NCI-H226 (cell line): ENCODE measurements at places on chromosomes 6 and 20.

DNA sequence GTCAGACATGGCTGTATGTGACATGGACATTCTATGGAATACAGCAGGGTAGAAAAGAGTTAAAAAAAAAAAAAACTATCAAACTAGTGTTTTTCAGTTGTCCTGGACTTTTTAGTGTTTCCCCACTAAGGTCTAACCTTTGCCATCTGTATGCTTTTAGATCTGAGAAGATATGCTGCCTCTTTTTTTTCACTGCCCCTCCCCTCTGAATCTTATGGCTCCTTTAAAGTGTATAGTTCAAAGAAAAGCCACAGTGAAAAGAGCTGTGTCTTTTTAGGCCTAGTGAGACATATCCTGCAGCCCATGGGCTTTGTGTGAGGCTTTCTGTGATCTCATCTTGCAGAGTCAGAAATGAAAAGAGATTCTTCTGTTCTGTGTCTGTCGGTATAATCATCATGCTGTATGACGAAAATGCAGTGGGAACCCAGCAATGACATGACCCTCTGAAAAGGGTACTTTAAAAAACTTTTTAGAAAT, 29.3 kb downstream of the ADGRG6 start:
- DNase-seq: no peak

- DNase-seq: peak; percentile 70
Measured at GRCh38 chr6:31558631-31559500, 11.5 kb downstream of the NFKBIL1 start.

GRCh38 chr20:54485631-54486030, 10.2 kb downstream of the DOK5 start:
- no peak for DNase-seq

DNA sequence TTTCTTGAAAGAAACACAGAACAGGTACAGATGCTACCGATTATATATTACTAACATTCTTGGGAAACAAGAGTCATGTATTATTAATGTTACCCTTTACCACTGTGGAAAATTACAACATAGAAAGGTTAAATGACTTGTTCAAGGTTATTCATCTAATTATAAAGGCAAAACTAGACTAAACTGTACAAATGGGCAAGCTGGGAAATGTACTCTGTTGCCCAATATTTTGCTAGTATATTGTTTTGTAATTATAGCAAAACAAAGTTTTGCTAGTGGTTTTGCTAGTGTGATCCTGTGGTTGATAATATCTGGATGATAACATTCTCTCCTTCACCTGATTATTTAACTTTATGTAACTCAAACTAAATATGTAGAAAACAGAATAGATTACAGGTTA, 96.5 kb downstream of the TINAG start:
- DNase-seq: no peak

DNA sequence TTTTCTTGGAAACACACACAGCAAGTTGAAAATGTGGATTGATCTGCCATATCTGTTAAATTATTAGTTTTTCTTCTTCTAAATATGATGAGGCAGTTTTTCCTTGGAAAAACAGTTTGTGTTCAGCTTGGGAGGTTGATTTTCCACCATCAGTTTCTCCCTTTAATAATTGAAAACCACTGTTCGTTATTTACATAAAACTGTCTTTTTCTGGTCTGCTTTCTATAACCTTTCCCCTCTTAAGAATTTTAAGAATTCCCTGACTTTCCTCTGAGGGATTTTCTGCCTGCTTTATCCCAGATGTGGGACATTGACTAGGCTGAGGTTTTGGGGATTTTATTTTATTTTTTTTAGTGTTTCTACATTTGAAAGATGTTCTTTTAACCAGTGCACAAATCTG, 27.2 kb downstream of the DSE start:
- no peak for DNase-seq

- no peak for DNase-seq
Measured at GRCh38 chr6:41687501-41688175, 47.8 kb downstream of the TFEB start.

DNA sequence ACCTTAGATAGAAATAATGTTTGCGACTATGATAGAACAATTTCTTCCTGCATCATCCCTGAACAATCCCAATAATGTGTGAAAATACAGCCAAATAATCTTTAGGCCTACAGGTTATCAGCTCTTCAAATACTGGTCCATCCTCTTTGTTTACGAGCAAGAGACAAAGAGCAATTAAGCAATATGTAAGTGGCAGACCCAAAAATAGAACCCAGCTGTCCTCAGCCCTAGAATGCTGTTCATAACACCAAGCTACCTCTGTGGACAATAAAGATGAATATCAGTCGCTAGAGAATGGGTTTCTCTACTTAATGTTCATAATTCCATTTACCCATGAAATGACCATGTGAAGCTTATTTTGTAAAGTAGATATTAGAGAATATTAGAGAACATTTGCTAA, 28.4 kb upstream of the OSTM1 start:
- DNase-seq: no peak

DNA sequence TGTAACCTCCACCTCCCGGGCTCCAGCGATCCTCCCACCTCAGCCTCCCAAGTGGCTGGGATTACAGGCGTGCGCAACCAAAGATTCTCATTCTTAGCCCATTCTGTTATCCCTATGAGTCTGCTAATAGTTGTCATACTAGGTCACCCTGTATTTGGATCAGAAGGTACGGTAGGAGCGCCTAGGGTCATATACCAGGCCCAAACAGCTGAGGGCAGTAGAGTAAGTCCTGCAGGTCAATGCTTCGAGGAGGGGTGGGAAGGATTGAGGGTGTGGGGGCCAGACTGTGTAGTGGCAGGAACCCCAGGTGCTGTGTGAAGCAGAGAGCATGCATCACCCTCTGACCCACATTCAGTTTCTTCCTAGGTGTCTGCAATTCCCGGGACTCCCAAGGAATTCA, 22.7 kb upstream of the POU5F1 start:
- DNase-seq: no peak

- DNase-seq: no peak
Measured at GRCh38 chr6:135030056-135030473, 24.6 kb downstream of the HBS1L start.

DNA sequence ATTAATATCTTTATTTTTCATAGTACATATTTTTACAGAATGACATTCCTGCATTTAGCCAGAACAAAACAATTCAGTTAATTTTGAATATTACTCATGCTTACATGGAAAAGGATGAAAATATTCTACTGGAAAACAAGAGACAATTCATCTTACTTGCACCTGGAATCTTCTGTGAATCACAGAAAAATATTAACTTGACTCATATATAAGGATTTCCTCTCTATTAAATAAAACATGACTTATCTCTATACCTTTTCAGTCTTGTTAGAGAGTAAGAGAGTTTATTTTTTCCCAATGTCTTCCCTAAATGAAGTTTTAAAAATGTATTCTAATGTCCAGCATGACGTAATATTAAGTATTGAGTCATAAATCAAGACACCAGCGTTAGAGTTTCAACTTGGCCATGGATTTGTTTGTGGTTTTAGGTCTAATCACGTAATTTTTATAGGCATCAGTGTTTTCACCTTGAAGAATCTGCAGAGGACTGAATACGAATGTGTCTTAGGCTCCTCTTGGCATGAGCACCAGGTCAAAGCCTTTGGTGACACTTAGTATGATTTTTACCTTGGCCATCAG, 445.1 kb upstream of the JAG1 start:
- no peak for DNase-seq

DNA sequence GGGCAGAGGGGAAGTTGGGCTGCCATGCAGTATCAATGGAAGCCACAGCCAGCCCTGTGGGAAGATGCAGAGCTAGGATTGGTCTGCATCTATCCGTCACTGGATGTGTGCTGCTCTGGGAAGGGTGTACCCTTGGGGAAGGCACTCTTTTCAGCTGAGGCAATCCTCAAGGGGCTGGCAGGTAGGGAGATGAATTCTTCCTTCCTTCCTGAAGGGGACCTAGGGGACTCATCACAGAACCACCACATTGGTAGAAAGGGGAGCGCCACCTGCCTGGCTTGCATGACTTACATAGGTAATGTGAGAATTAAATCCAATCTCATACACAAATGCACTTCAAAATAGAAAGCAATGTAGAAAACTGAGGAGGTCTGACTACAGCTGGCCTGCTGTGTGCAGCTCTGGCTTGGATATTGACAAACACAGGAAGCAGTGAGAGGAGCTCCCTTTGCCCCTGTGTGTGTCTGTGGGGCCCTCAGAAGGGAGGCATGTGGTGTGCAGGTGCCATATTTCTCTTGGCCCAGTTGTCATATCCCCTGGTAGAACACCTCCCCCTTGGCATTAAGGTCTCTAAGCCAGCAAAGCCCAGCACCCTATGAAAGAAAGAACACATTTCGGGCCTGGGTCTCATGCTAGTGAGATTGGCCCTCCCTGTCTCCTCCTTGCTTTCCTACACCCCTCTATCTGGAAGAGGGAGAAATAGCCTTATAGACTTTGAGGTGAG, 260.3 kb upstream of the MOCS1 start:
- no peak for DNase-seq

GRCh38 chr6:43052842-43053544, 658 bp downstream of the CUL7 start:
- no peak for DNase-seq

DNA sequence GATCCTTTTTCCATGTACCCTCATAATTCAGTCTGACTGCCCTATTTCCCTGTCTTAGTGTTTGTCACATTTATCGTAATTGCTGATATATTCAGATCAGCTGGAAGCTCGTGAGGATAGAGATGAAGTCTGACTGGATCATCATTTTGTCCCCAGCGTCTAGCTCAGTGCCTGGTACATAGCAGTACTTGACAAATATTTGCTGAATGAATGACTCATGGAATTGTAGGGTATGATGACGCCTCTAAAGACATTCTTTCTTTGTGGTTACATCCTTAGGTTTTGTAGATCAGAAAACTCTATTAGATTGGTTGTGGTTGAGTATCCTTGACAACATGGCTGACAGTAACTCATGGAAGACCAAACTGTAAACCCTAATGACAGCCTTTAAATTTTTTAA, 68.9 kb downstream of the MTHFD1L start:
- peak; percentile 75 for DNase-seq

DNA sequence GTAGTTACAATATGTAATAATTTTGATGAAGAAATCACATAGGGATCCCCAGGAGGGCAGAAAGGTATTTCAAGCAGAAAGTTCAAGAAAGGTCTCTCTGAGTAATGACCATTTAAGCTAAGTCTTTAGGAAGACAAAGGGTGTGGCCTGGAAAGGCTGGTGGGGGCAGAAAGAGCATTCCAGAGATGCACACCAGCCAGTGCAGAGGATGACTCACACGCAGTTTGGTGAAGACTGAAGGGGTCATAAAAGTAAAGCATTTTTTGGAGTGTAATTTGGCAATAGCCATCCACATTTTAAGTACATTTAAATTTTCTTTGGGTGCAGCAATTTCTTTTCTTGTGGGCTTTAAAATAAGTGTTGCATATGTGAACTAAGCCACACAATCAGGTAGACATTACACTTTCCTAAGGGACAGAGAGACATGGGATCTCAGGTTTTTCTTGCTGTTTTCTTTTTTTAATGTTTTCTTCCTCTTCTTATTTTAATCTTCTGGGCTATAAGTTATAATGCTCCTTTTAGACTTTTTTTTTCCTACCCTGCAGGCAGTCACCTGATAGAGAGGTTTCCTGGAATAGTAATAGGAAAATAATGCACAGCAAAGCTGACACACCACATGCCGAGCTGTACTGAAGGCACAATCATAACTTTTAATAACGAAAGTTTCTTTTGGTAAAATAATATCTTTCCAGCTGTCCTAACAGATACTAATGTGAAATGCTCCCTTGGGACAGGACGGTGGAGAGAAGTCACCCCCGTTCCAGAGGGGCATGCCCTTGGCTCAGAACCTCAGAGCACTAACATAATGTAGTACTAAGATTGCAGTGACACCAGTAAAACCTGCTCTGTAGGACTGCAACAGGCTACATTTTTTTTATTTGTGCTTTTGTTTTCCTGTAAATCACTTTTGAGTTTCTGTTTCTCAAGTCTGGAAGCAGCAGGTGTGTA, 49.6 kb upstream of the PTPRK start:
- peak; percentile 98 for DNase-seq

DNA sequence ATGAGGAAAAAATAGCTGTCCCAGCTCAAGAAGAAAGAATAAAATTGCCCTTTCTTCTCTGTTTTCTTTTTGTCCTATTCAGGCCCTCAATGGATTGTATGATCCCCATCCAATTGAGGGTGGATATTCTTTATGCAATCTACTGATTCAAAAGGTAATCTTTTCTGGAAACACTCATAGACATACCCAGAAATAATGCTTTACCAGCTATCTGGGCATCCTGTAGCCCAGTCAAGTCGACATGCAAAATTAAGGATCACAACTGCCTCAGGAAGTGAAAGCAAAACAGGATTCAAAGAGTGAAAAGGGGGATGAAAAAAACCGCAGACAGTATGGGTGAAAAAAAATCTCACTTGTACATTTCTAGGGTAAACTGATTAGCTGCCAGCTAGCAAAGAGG, 410.1 kb downstream of the TBC1D32 start:
- DNase-seq: no peak

DNA sequence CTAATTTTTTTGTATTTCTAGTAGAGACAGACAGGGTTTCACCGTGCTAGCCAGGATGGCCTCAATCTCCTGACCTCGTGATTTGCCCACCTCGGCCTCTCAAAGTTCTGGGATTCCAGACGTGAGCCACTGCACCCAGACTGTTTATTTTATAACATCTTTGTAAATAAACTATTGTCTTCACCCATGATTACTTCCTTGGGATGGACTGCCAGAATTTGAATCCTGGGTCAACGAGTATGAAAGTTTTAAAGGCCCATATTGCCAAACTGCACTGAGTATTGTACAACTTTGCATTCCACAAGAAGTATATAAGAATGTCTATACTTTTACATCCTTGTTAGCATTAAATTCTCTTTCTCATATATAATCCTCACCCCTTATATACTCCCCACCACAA, 38.6 kb downstream of the ZHX3 start:
- DNase-seq: no peak

DNA sequence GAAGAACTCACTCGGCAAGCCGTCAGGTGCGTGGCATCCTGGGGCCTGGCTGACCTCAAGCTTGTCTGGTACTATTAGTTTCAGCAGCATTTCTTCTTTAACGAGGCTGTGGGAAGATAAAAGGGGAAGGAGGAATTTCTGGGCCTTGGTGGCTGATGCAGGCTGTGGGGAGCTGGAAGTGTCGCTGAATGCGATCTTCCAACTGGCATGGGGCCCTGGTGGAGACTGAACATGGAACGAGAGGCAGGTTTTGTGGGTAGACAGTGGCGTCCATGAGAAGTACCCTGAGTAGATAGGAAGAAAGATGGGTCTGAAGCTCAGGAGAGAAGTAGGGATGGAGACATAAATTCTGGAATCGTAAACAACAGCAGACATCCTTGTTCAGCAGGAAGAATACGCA, 23.9 kb downstream of the ERMARD start:
- no peak for DNase-seq

DNA sequence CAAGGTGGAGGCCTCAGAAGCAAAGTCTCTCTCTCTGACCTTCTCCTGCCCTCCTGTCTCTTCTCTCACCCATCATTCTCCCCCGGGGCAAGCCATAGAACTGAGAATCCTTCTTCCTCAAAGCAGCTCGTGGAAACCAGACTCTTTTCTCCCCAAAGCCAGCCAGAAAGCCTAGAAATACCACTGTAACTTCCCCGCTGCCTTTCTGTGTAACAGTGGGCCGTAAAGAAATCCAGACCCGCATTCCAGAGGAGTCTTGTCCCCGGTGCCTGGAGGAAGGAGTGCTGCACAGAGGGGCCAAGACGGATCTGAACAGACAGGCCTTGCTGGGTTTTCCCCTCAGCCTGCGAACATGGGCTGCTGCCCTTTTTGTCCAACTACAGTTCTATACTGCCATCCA, 977 bp upstream of the SLC22A2 start:
- DNase-seq: no peak

GRCh38 chr20:54468082-54468481, 7.3 kb upstream of the DOK5 start:
- DNase-seq: no peak

GRCh38 chr6:165793287-165793825, 130.3 kb upstream of the PDE10A start:
- no peak for DNase-seq
